Activated CD4-positive, alpha-beta T cell treated with anti-CD3 and anti-CD28 coated beads, Interleukin-2, amount 10 ng/mL, durations not matched to agents 7 days and 5 days (primary cell): ENCODE measurements at places on chromosomes 1 and 21. TPM values are rescaled to one million over a fixed set of nuclear protein-coding genes. Genes with fewer than 3 reads are reported as not detected.
A peak's percentile ranks its signal among the peaks of the same experiment; 100 is the strongest.

The FCER1G gene
- total RNA-seq: 1.8 TPM

The SLC50A1 gene
- total RNA-seq: 42.3 TPM

The ZFYVE9 gene
- total RNA-seq: 1.5 TPM

The ITLN1 gene
- total RNA-seq: not detected

The CSF3R gene
- 0.29 TPM for total RNA-seq

The CCDC27 gene
- total RNA-seq: not detected

The PRELP gene
- not detected for total RNA-seq

The DNASE2B gene
- not detected for total RNA-seq

The RPE65 gene
- total RNA-seq: not detected

The GPR52 gene
- total RNA-seq: 1.9 TPM

The ODR4 gene
- 13.3 TPM for total RNA-seq

DNA sequence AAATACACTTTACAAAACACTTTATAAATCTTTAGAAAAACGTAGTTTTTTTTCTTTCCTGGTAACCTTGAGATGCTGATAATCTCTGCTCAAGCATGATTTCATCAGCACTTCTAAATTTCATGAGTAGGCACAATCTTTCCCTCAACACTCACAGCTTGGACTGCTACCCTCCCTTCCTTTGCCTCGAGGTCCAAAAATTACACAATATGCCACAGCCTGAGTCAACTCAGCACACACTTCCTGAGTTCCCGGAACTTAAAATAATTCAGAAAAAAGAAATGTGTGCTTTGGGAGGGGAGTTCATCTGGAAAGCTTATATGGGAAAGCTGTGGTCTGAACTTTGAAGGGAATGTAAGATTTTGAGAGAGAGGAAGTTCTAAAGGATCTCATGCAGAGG is 5.9 kb downstream of the CLCA2 start:
- DNase-seq: no peak

DNA sequence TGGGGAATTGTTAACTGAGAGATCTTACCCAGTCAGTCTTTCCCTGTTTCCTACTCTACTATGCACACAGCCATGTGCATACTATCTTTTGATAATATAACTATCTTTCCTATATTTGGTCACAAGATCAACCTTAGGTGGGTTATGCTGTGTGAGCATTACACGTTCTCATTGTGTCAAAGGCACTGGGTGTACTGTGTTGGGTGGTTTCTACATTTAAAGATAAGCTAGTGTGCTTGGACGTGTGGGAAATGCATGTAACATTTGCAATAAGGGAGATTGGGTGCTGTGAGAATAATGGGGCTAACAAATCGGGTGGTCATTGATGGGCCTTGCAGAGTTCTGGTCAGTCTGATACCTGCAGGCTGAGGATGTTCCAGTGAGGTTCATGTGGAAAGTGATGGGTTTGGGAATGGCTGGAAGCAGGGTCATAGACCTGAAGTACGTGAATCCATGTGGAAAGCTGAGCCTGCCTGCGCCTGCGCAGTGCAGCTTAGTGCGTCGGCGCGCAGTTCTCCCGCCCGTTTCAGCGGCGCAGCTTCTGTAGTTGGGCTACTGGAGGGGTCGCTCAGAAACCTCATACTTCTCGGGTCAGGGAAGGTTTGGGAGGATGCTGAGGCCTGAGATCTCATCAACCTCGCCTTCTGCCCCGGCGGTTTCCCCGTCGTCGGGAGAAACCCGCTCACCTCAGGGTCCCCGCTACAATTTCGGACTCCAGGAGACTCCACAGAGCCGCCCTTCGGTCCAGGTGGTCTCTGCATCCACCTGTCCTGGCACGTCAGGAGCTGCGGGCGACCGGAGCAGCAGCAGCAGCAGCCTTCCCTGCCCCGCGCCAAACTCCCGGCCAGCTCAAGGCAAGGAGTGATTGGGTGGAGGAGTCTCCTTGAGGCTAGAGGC is at the start of gene MSH4:
TSS of gene MSH4 (plus strand) at position 507 of the 897 bp plus-strand sequence. CDS start at position 611, 104 bp downstream.
- no peak for DNase-seq

- no peak for DNase-seq
These were observed 21.9 kb upstream of the NEK2 start for GRCh38 chr1:211697356-211697755.

GRCh38 chr1:161399257-161399998 is 31.8 kb upstream of the CFAP126 start:
- DNase-seq: peak; percentile 92

- DNase-seq: no peak
These were observed 33.6 kb downstream of the CC2D1B start for GRCh38 chr1:52332411-52332810.

DNA sequence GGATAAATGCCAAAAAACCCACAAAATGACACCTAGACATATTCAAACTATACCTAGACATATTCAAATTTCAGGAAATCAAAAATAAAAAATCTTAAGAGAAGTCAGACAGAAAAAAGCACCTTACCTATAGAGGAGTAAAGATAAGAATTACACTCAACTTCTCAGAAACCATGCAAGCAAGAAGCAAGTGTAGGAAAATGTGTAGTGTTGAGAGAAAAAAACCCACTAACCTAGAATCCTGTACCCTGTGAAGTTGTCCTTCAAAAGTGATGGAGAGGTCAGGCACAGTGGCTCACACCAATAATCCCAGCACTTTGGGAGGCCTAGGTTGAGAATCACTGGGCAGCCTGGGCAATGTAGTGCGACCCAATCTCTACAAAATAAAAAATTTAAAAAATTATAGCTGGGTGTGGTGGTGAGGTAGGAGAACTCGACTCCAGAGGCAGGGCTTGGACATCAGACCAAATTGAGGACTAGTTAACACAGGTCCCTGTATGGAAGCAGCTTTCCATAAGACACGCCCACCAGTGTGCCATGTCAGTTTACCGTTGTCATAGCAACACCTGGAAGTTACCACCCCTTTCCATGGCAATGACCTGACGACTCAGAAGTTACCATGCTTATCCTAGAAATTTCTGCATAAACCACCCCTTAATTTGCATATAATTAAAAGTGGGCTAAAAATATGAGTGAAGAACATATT is 20.7 kb downstream of the PDIK1L start:
- no peak for DNase-seq

GRCh38 chr1:232990176-232991128 is 40.0 kb downstream of the NTPCR start:
- DNase-seq: no peak

GRCh38 chr1:203537806-203538464 is 44.0 kb downstream of the OPTC start:
- DNase-seq: no peak

GRCh38 chr21:25515484-25516405 is 91.5 kb downstream of the MRPL39 start:
- no peak for DNase-seq

GRCh38 chr1:181905944-181906597 is 155.4 kb downstream of the ZNF648 start:
- no peak for DNase-seq

DNA sequence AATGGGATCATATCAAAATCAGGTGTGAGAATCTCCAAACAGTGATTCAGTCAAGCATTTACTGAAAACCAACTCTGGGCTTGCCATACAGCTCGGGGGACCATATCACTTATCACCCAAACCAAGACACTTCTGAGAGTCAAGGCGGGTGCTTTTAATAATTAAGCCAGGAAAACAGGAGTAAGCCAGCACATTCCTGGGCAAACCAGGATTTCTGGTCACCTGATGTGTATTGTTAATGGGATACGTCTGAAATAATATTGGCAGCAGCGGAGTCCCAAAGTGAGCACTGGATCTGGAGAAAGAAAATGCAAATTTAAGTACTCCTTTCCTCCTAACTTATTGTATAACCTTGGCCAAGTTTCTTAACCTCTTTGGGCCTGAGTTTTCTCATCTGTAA is 17.6 kb downstream of the OSCP1 start:
- DNase-seq: no peak

DNA sequence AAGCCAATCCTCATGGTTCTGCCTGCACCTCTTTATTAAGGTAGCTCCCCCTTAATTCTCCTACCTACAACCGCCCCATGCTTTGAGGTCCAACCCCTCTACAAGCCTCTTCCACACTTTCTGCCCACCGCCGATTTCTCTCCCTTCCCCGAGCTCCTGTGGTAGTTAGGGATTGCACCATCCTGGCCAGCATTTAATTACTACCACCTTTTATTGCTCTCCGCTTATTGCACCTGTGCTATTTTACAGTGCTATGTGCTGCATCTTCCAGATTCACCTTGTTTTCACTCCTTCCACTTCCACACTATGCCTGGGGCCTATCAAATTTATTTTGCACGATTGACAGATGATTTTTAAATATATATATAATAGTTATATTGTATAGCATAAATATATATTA is 29.3 kb upstream of the DNAJC11 start:
- no peak for DNase-seq

DNA sequence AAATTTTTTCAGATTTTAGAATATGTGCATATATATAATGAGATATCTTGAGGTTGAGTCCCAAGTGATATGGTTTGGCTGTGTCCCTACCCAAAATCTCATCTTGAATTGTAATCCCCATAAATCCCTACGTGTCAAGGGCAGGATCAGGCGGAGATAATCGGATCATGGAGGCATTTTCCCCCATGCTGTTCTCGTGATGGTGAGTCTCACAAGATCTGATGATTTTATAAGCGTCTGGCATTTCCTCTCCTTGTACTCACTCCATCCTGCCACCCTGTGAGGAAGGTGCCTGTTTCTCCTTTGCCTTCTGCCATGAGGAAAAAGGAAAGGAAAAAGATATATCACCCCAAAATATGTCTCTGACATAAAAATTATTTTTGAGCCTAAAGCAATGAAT is 64.6 kb downstream of the TOR3A start:
- no peak for DNase-seq

- no peak for DNase-seq
These were observed 43.0 kb downstream of the NPHP4 start for GRCh38 chr1:5949085-5949760.

GRCh38 chr1:113779542-113779941 is 20.3 kb upstream of the PHTF1 start:
- DNase-seq: no peak

- DNase-seq: no peak
These were observed 56.5 kb upstream of the SELENON start for GRCh38 chr1:25743164-25744139.

DNA sequence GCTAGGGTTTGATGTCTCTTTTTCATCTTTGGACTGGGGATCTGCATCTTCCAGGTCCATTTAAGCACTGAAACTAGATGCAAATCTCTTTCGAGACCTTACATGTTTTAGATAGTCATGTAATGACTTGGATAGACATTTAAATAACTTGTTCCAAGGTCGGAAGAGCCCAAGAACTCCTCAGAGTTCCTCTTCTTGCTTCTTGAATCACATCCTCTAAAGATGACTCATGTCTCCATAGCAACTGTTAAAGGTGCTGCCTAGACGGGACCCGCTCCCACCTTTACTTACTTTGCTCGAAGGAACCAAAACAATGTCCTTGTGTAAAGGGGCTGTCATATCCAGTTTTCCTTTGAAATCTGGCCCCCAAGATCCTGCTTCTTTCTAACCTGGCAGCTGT is 130.0 kb downstream of the EDEM3 start:
- DNase-seq: no peak

- DNase-seq: no peak
These were observed 78.7 kb upstream of the ATP1B1 start for GRCh38 chr1:169027607-169028320.

DNA sequence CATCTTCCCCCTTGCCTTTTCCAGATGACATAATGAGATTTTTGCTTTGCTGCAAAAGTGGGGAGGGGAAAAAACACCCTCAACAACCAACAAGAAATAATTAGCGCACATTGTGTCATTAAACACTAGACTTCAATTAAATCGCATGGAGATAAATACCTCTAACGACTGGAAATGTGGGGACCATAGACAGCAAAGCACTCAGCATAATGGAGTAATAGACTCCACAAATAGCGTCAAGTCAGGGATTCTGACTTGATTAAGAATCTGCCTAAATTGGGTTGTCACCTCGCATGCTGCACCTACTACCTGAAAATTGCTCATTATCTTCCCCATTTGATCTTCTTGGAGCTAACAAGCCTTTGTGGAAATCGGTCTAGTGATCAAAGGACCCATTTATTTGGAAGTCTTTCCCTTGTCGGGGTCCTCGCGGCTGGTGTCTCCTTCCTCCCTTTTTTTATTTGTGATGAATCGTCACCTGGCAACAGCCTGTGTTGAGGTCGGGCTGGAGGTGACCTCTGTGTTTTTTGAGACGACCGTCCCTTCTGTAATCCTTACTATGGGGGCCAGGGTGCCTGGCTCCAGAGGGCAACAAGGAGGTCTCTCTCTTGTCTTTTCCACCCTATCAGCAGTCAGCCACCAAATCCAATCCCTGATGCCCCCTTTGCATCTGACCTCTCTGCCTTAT is 75.3 kb upstream of the IGSF21 start:
- DNase-seq: no peak

GRCh38 chr1:94143173-94143808 is 22.3 kb upstream of the ABCA4 start:
- no peak for DNase-seq

GRCh38 chr21:16550917-16551741 is 821.3 kb downstream of the USP25 start:
- DNase-seq: no peak

GRCh38 chr1:15351310-15351709 is 58.4 kb upstream of the EFHD2 start:
- DNase-seq: no peak

DNA sequence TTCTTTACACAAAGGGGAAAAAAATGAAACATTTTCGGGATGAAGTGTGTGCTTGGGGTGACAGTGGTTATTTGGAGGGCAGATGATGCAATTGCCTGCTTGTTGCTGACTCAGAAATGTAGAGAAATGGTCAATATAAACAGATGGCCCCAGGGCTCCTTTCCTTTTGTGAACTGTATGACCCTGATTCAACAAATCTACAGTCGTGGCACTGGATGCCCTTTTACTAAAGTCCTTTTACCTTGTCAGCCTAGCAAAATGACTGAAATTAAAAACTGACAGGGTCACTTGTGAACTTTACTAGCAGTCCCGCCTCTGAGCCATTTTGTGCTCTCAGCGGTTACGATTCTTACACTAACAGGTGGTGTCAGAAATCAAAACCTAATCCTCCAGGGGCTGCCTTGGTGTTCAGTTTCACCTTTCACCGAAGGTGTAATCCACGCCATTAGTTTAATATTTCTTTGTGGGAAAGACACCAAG is 49.8 kb downstream of the GREM2 start:
- DNase-seq: no peak

GRCh38 chr1:227951624-227952373 is 4.1 kb upstream of the WNT9A start:
- no peak for DNase-seq

DNA sequence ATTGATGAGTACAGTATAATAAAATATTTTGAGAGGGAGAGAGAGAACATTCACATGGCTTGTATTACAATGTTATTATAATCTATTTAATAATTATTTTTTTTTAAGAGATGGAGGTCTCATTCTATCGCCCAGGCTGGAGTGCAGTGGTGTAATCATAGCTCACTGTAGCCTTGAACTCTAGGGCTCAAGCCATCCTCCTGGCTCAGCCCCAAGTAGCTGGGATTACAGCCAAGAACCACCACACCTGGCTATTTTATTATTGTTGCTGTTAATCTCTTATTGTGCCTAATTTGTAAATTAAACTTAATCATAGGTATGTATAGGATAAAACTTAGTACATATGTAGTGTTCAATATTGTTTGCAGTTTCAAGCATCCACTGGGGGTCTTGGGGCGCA is 57.8 kb downstream of the HS2ST1 start:
- no peak for DNase-seq
